ENCODE measurements at places on chromosomes 3 and 15.

DNA sequence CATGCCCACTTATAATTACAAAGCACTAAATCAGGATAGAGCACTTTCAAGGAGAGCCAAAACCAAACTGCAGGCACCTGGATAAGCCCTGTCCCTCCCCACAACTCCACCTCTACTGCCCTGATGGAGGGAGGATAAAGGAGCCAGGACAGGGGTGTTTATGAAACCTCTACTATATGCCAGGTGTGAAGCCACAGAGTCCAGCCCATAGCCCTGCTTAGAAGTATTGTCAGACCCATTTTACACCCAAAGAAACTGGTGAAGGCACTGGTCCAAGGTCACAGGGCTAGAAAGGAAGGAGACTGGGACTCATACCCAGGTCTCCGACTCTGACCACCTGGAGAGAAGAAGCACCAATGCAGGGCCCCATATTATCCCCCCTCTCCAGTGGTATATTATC lies 48.7 kb downstream of the SH3BP5 start:
- DNase-seq = no peak

- DNase-seq = no peak
Measured at GRCh38 chr3:121705541-121705940, 44.0 kb downstream of the GOLGB1 start.

- no peak for DNase-seq
Measured at GRCh38 chr15:93018574-93018973, 70.4 kb downstream of the RGMA start.

- DNase-seq = no peak
Measured at GRCh38 chr3:42853056-42853455, 22.6 kb downstream of the CYP8B1 start.

GRCh38 chr15:77409259-77410156 lies 10.4 kb downstream of the PEAK1 start:
- DNase-seq = peak; percentile 5

DNA sequence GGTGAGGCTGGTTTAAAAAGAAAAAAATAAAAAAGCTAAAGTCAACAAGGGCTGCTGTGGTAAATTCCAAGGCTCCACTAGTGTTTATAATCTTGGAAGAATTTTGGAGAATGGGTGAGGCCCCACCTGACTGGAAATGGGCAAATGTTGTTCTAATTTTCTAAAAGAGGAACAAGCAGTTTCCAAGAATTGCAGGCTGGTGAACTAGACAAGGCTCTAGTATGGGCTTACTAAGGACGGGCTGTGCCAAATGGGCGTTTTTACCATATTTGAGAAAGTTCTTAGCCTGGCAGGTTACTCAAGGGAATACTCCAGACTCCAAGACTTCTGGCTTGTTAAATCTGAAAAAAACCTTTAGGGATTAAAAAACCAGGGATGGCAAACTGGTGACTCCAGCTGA lies 67.0 kb upstream of the ABHD2 start:
- DNase-seq = no peak

GRCh38 chr15:73700041-73700842 lies 16.1 kb downstream of the CD276 start:
- peak; percentile 71 for DNase-seq

DNA sequence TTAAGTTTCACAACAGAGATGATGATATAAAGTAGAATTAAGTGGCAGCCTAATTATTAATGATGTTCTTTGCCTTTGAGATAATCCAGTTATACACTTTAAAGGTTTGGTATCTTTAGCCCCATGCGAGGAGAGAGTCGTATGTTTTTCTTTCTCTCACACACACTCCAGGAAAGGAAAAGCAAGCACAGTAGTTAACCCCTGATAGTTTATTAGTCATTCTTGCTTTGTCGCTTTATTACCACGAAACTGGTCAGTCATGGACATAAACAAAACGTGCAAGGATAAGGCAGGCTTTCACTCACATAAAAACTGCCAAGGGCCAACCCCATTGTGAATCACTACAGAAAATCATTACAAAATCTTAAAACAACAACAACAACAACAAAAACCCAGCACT lies 866.9 kb downstream of the FHIT start:
- no peak for DNase-seq

All from stimulated activated naive CD8-positive, alpha-beta T cell treated with anti-CD3 and anti-CD28 coated beads, Interleukin-15, amount 100 ng/mL, for 72 hours (primary cell).